ENCODE measurements at places on chromosomes 3 and 15.

DNA sequence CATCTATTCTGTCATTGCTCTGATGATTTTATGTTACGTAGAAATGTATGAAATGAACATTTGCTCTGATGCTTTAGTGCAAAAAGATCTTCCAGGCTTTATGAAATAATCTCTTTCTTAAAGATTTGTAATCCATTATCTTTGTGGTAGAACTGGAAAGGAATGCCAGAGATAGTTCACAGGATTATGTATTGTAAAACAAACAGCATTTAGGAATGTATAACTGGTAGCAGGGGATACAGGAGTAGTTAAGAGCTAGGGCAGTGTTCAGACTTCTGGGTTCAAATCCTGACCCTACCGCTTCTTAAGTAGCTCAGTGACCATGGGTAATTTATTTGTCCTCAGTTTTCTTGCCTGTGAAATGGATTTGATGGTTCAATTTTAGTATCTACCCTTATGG lies 429.8 kb upstream of the TPM1 start:
- DNase-seq: no peak

DNA sequence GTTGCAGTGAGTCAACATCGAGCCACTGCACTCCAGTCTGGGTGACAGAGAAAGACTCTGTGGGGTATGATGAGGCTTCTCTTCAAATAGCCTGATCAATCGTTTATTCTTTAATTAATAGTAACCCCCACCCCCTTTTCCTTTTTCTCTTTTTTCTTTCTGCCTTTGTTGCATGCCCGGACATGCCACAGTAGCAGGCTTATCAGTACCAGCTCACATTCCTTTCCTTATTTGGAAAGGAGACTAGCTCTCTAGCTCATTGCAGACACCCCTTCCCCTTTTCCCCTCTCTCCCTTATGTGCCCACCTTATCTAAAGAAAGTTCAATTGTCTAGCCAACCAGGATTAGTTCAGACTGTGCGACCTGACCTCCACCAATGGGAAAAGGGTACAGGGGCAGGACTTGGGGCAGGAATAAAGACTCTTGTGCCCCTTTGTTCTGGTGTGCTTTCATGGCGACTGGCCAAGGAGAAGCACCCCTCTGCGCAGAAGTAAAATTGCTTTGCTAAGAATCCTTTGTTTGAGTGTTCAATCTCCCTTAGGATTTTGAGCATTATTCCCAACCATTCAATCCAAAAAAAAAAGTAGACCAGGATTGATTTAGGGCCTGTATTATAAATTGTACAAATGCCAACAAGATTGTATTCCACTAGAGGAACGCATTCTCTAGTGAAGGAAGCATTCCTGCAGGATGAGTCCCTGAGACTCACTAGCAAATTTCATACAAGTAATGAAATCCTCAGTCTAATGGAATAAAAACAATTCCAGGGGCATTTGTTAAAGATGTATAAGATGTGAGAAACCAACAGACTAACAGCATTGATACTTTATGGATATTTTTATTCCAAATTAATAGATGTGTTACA lies 95.8 kb upstream of the SNRPN start:
- DNase-seq: no peak

- DNase-seq: no peak
Observed at GRCh38 chr3:153963012-153963411, 158.2 kb upstream of the ARHGEF26 start.

DNA sequence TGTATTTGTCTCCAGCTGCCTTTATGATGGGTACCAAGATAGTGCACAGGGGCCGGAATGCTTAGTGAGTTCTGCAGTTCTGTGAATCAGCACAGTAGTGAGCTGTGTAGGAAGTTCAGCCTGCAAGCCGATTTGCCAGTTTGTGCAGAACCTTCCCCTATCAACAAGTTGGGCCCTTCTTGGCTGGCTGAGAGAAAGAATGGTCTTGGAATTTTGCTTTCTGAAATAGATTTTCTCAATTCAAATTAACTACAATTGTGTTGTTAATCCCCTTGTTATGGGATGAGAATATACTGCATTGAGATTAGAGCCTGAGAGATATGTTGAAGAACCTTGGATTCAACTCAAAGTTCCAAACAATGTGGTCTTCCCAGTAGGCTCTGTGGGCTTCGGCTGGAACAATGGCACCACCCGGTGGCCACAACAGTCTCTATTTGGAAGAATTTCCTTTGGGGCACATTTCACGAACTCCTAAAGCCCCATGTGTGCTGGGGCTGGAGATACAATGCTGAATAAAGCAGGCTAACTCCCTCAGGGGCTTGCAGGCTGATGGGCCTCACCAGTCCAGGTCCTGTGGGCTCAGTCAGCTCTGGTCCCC lies 59.1 kb downstream of the TRIM42 start:
- peak; percentile 19 for DNase-seq

- DNase-seq: peak; percentile 18
Observed at GRCh38 chr3:101069901-101070798, 76.9 kb upstream of the ABI3BP start.

- DNase-seq: no peak
Observed at GRCh38 chr15:79858469-79858868, 38.3 kb downstream of the MTHFS start.

DNA sequence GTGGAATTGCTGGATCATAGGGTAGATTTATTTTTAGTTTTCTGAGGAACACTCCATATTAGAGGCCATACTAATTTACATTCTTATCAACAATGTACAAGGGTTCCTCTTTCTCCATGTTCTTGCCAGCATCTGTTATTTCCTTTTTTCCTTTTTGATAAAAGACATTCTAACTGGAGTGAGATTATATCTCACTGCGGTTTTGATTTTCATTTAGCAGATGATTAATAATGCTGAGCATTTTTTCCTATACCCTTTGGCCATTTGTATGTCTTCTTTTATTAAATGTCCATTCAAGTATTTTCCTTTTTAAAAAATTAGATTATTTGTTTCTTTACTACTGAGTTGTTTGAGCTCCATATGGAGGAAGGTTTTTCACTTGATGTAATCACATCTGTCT lies 1189.5 kb downstream of the ZPLD1 start:
- DNase-seq: no peak

- no peak for DNase-seq
Observed at GRCh38 chr15:39613271-39613670, 32.4 kb downstream of the THBS1 start.

GRCh38 chr3:36379872-36380220 lies 458 bp upstream of the STAC start:
- no peak for DNase-seq

DNA sequence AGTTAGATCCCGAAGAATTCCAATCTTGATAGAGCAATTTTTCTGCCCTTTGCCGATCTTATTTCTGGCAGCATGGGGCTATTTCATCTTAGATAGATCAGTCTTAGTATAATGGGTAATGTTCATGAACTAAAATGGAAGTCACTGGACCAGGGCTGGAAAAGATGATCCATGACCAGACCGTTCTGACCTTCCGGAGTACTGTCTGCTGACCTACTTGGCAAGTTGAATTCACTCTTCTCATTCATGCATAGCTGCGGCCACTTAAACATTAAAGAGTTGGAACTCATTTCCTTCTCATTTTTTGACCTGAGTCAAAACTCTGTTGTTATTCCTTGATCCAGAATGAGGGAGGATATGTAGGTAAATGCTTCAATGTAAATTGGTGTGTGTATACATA lies 32.5 kb downstream of the GMNC start:
- no peak for DNase-seq

- DNase-seq: no peak
Observed at GRCh38 chr15:73950479-73950830, 24.2 kb downstream of the LOXL1 start.

GRCh38 chr3:186973702-186974101 lies 43.4 kb downstream of the ST6GAL1 start:
- no peak for DNase-seq

DNA sequence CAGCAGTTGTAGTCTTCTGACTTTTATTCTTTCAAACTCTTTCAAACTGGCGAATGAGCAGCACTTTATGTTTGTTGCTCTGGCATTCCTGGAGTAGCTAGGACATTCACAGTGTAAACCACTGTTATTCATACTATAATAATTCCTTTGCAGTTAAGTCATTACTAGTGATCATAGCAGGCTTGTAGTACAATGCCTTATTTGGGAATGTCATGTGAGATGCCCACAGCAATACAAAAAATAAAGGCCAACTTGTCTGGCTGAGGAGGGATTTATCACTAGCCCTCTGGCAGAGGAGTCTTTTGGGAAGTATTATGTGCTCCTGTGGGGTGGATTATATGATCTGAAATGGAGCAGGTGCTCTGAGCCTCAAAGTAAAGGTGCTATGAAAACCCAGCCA lies 197.2 kb downstream of the VGLL3 start:
- no peak for DNase-seq

DNA sequence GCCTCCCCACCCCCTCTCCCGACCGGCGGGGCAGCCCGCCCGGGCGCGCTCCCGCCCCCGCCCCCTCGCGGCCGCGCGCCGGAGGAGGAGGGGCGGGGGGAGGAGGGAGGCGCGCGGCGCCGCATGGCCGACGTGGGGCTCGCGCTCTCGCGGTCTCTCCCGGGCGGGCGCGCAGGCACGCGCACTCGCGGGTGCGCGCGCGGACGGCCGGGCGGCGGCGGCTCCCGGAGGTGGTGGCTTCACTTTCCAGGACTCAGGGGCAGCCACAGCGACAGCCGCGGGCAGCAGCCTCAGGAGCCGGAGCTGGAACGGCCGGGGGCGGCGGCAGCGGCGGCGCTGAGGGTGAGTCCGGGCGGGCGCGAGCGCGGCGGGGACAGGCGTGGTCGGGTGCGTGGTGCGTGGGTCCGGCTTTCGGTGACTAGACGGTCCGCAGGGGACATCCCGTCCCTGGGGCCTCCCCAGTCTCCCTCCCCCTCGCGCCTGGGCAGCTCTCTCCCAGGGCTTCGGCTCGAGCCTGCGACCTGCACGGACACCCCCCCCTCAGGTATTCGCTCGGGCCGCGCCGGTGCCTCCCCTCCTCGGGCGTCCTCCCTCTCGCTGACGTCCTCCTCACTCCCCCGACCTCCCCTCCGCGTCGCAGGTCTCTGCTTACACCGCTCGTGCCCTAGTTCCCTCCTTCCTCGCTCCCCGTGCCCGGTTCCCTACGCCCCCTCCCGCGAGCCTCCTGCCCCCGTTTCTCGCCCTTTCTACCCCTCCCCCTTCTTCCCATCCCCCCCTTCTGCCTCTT lies at the start of gene UBE2E2:
Gene UBE2E2 (plus strand): TSS at position 407 of the 787 bp plus-strand sequence.
- DNase-seq: peak; percentile 34

GRCh38 chr3:56940976-56941375 lies 119.5 kb upstream of the SPATA12 start:
- no peak for DNase-seq

GRCh38 chr3:157859541-157859940 lies 246.7 kb downstream of the SHOX2 start:
- DNase-seq: no peak

DNA sequence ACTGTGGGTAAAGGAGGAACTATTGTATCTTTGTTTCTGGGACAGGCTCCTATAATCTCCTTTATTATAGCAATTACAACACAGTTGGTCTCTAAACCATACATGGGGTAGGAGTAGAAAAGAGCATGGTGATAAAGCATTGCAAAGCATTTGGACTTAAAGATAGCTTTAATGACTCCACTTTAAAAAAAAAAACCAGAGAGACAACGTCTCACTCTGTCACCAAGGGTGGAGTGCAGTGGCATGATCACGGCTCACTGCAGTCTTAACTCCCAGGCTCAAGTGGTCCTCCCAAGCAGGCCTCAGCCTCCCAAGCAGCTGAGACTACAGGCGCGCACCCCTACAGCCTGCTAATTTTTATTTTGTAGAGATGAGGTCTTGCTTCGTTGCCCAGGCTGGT lies 68.2 kb downstream of the DENND4A start:
- DNase-seq: no peak

- DNase-seq: no peak
Observed at GRCh38 chr3:106326941-106327695, 458.3 kb upstream of the CBLB start.

Measured in NCI-H748 treated with DMSO at 0.1 percent for 48 hours (cell line).